Stimulated activated CD4-positive, alpha-beta T cell treated with anti-CD3 and anti-CD28 coated beads, Interleukin-15, amount 100 ng/mL, for 1 hour (primary cell): ENCODE measurements at places on chromosomes 7 and 10.

DNA sequence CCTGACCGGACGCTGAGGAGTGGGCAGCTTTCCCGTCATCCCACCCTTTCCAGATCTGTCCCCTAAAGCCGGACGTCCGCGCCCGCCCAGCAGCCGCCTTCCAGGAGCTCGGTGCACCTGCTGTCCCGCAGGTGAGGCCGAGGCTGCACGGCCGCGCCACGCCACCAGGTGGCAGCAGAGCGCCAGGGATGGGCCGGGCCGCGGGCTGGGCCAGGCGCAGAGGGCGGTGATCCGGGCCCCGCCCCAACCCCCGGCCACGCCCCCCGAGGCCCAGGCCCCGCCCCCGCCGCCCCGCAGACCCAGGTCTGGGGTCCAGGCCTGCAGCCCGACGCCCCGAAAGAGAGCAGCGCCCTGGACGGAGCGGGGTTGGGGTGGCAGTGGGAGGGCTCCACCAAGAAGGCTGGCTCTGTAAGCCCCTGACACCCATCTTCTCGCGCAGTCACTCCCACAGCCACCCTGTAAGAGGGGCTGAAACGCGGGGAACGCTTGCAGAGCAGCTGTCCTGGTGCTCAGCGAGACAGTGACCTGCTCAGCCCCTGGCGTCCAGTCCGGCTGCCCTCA, 32.2 kb downstream of the FOXL3 start:
- DNase-seq = peak; percentile 81

DNA sequence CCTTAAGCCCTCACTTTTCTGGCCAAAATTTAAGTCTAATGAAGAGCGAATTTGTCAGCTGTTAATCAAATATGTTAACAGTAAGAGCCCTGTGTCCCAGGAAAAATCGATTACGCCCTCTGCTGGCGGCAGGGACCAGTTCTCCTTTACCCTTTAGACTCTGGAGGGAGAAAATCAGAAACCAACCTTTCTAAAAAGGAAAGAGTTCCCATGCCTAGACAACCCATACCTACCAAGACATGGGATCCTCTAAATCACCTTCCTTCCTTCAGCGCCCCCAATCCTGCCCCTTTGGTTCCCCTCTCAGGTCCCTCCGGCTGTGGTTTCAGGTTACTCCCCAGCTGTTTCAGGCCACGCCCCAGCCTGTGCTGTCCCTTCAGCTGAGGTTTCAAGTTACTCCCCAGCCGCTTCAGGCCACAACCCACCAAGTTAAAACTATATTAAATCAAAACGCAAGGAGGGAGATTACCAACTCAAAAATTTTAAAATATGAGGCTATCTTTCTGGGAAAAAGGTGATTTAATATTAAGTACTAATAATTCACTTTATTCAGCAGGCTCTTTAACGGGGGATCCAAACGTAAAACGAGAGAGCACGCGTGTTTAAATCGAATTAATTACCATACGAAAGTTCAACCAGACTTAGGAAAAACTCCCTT, 1.4 kb upstream of the AKR1B15 start:
- peak; percentile 49 for DNase-seq

DNA sequence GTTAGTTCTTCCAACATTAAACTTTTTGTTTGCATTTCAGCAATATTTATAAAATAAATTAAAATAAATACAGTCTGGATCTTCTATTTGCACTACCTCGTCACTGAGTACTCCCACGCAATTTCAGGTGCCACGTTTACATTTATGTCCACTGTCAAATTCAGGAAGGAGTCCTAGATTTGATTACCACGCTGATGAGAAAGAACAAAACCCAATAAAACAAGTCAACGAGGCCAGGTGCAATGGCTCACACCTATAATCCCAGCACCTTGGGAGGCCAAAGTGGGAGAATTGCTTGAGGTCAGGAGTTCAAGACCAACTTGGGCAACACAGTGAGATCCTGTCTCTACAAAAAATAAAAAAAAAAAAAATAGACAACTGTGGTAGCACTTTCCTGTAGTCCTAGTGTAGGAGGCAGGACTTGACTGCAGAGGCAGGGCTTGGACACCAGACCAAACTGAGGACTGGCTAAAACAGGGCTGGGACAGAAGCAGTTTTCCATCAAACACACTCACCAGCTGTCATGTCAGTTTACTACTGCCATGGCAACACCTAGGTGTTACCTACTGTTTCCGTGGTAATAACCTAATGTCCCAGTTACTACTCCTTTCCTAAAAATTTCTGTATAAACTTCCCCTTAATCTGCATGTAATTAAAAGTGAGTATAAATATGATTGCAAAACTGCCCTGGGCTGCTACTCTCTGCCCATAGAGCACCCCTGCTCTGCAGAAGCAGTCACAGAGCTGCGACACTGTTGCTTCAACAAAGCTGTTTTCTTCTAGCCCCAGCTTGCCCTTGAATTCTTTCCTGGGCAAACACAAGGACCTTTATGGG, 341.7 kb downstream of the PARD3 start:
- no peak for DNase-seq

GRCh38 chr7:143422033-143422432, 13.4 kb upstream of the EPHA1 start:
- DNase-seq = no peak

- no peak for DNase-seq
Measured at GRCh38 chr10:7135188-7135587, 275.6 kb downstream of the SFMBT2 start.

GRCh38 chr10:119237722-119238436, 30.5 kb downstream of the GRK5 start:
- DNase-seq = no peak

DNA sequence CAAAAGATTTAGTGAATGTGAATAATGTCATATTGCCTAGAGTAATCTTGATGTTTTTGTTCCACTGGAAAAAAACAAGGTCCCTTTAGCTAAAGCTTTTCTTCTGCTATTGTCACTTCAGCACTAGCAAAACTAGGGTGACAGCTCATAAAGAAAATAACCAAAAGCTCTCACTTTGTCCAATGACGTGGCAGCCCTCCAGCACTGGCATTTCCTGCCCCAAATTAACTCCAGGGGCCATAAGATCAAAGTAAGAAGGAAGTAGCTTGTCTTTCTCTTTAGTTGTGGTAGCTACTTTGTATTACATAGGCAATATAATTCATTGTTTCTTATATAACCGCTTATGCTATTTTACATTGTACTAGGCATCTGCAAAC, 47.3 kb downstream of the LRRN3 start:
- peak; percentile 17 for DNase-seq

DNA sequence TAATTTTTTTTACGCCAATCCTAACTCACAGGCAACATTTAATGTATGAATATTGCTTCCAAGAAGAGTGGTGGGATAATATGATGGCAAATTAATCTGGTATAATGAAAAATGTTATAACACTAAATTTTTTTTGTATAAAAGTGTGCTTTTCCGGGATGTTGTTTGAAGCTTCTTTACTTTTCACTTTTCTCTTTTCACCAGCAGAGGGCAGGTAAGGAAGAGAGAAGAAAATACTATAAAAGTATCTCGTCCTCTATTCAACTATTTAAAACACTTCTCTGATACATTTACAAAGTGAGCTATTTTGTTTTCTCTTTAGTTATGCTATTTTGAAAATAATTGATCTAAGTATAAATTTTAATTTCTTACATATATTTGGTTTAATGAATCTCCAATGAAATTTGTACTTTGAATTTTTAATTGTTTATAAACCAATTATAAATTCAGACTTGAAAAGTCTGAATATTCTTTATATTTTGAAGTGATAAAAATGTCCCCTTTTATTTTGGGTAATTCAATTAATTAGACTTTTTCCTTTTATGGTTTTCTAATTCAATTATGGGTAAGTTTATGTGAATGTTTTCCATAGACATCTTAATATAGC, 20.7 kb upstream of the CFTR start:
- DNase-seq = no peak

DNA sequence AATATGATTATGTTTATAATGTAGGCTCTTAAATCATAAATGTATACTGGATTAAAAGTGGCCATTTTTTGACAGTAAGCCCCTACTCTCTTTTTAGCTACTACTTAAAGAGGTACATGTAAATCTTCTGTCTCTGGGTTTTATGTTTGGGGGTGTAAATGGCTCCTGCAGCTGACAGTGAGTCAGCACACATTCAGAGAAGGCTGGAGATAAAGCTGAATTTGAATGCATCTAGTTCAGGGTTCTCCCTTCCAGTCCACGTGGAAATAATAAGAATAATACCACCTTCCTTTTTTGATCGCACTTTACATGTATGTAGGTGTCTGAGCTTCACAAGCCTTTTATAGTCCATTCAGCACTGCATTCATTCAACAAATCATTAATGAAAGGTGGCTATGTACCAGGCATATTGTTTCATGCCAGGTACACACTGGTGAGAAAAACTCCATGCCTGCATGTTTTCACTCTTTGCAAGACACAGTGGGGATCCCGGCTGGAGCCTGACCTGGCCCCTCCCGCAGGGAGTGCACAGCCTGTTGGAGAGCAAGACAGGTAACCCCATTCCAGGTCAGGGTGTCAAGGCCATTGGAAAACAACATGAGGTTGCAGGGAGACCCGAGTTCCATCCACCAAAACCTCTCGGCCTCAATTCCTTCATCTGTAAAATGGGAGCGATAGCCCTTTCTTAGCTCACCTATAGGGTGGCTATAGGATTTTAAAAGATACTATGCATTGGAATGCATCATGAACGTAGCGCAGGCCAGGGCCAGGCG, 107.5 kb upstream of the ANLN start:
- no peak for DNase-seq

DNA sequence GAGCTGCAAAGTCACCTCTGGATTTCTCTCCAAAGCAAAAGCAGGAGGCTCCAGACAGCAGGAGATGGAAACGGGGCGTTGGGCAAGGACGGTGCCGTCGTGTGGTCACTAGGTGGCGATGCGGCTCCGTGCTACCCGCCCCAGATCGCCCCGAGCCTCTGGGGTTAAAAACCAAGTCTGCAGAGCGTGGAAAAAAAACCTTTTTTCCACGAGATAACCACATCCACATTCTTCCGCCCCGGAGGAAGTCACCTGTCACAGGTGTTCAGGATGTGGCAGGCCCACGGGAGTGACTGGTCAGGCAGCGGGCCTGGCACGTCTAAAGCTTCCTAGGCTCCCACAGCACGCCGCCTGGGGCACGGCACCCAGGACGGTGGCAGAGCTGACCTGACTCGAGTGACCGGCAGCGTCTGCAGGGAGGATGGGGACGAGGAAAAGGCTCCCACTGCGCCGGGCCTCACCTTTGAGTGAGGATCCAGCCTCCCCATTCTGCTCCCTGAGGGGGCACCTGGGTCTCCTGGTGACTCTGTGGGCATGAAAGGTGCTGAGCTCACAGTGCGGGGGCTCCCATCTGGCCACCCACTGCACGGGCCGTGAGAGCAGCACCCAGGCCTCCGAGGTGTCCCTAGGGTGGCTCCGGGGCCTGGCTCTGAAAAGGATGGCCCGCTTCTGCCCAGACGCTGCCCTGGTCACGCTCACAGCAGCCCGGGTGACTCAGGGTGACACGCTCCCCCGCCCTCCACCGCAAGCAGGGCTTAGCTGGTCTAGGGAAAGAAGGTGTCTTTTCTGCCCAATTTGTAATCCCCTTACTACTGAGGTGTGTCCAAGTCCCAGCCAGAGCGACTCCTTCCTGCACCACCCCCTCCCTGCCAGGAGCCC, 71.3 kb upstream of the TNRC18 start:
- DNase-seq = peak; percentile 68

- DNase-seq = no peak
Measured at GRCh38 chr10:132407846-132408278, 10.9 kb downstream of the PWWP2B start.

DNA sequence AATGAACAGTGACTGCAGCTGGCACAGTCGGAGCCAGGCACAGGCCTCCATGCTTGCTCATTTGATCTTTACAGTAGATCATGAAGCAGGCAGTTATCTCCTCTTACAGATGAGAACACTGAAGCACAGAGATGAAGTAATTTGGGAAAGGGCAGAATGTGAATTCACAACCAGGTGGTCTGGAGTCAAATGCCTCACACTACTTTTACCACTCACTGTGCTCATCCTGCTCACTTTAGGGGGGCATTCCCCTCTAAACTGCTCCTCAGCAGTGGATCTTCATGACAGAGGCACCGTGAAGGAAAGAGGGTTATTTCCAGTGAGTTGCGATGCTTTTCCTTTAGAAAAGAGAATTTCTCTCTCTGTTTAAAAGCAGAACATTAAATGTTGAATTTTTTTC, 15.1 kb downstream of the SNX10 start:
- DNase-seq = no peak
